Fibroblast of skin of left biceps (primary cell): ENCODE measurements at places on chromosomes 2 and 18.

DNA sequence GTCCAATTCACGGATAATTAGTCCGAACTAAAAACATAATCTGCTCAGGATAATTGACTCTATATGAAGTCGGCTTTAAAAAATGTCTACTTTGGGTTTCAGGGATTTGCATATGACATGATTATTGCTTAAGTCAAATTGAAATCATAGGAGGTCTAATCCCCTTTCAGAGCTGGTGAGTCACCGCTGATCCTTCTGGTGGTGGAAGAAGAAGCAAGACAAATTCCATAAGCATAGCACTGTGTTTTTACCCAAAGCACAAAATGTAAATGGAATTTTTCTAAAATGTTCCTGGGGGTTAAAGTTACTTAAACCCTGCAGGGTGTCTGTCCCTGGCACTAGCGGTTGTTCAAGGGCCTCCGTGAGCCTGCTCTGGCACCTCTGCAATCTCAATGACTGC, 460.2 kb downstream of the LRATD1 start:
- DNase-seq = peak; percentile 70

DNA sequence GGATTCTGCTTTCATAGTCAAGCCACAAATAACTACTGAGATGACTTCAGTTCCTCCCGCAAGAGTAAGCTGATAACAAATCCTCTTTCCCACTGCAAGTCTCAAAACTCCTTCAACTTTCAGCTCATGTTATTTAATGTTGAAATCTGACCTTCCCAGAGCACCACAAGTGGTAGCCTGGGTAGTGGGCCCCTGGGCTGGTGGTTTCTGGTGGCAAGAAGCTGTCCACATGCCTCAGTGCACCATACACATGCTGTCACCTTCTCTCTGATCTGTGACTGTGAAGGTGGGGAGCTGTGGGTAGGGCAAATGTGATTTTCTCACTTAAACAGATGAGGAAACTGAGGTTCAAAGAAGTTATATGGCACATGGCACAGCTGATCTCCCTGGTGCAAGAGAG, 246.1 kb upstream of the EPAS1 start:
- DNase-seq = no peak

GRCh38 chr2:118094503-118094902, 6.2 kb downstream of the INSIG2 start:
- DNase-seq = no peak

DNA sequence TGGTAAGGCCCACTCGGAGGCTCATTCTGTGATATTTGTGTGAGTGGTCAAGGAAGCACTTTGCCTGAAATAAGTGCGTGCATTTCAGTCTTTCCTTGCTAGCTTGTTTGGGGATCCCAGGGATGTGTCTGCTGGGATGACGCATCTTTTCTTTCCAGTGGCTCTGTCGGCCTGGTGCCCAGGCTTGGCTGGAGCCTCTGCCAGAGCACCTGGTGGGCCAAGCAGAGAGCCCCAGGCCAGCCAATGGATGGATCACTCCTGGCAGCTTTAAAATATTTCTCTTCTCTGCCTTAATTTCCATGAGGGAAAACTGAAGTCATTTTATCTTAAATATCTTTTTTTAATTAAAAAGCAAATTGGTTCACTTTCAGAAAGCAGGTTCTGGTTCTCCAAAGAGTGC, 501.8 kb upstream of the HS6ST1 start:
- DNase-seq = no peak

- DNase-seq = no peak
Measured at GRCh38 chr2:43302961-43303494, 76.6 kb upstream of the ZFP36L2 start.

- peak; percentile 72 for DNase-seq
Measured at GRCh38 chr2:54559593-54560145, 103.5 kb downstream of the SPTBN1 start.

- no peak for DNase-seq
Measured at GRCh38 chr2:152617456-152618192, 99.6 kb downstream of the PRPF40A start.

DNA sequence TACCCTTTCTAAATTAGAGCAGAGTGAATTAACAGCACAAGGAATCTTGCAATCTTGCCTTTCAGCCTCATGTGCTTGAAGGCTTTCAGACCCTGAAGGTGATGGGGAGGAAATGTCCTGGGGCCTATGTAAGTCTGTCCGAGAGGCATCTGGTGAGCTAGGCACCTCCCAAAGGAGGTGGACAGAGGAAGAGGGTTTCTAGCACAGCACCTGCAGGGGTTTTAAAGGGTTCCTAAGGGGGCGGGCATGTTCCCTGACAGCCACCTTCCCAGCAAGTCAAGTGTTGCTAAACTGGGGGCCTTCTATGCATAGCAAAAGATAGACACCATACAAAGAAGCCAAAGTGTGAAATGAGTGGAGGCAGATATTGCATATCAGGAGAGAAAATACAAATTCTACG, 88.5 kb downstream of the CDH2 start:
- no peak for DNase-seq

GRCh38 chr2:88696611-88697010, 5.1 kb downstream of the RPIA start:
- DNase-seq = no peak

GRCh38 chr18:31329787-31330438, 12.0 kb downstream of the DSG1 start:
- no peak for DNase-seq

DNA sequence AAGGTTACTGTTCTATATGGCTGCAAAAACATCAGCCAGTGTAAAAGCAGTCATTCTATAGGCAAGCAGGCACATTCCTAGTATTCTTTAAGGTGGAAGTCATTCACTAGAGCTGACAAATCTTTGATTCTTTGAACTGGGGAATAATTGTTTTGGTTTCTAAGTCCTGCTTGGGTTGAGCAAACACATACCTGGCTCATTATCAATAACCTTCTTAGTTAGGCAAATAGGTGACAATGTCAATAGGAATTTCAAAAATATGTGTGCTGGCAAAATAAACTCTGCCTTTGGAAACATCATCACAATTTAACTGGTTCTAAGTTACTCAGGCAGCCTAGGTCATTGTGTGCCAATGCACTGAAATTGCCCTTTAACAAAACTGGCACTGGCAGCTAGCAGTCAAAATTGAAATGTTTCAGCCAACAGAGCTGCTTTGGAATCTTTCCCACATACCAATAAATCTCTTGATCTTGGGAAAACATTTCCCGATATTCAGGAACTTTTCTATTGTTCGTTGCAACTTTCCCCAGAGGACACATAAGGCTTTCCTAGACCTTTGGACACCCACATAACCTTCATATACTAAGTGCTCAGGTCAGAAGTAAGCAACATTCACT, 402.0 kb upstream of the MMADHC start:
- DNase-seq = no peak
